Aorta (tissue), 5 donors: ENCODE measurements at places on chromosomes 16 and 17. TPM values are rescaled to one million over a fixed set of nuclear protein-coding genes. Genes with fewer than 3 reads are reported as not detected.

DNA sequence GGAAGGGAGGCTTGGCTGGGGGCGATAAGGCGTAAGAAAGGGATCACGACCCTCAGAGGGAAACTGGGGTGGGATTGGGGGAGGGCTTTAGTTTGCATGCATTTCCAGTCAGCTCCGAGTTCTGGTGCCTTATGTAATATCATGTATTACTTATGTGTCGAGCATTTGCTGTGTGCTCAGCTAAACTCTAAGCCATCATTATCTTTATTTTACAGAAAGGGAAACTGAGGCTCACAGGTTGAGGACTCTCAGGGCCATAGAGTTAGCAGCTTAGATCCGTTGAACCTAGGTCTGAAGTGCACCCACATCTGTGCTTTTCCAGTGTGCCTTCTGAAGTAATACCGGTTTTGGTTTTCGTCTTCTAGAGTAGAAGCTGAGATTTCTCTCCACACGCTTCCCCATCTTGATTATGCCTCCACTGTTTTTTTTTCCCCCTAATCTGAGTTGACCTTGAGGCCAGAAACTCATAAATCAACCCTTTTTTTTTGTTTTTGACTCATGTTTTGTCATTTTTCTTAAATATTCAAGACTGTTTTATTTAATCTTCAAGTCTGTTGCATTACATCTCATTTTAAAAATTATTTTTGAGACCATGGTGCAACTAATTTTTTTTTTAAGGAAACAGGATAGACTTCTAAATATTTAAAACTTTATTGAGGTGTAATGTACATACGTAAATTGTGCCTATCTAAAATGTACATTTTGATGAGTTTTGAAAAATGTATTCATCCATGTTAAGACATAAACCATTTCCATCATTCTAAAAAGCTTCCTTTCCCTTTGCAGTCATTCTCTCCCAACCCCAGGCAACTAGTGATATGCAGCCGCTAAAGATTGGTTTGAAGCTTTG lies 741 bp downstream of the CYB5B start:
- no peak for DNase-seq

DNA sequence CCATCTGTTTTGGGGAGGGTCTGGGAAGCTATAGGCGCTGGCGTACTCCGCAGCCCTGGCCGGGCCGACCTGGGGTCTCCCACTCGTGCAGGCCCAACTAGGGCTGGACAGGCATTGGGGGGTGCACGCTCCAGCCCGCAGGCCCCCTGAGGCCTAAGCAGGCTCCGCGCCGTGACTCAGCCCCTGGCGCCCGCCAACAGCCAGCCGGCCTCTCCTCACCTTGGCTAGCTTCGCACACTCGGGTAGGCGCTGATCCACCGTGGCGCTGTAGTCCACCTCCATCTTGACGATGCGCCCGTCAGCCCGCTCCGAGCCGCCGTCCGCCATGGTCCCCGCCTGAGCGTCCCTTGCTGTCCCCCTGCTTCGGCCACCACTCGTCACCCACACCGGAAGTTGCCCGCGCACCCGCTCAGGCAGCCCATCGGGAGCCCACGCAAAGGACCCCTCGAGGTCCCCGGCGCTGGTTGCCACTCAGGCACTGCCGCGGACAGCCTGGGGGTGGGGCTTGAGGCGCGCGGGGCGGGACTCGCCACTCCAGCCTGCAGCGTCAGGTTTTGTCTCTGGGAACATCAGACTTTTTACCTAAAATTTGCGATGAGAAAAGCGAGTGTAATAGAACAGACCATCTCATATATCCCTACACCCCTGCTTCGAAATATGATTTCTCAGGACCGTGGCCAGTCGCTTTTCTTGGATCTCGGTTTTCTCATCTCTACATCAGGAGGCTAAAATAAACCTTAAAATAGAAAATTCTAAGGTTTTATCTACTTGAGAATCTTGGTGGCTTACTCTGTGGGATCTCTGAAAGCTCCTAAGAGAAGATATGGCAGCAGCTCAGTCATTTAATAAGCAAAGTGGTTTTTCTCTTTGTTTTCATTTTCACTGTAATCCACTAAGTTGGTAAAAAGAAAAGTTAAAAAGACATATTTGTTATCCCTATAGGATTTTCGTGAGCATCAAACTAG lies at the start of gene PSMD12:
Gene PSMD12, minus strand, starts transcription at position 385 of the 965 bp plus-strand sequence. Its CDS starts 58 bp downstream, at position 327.
- DNase-seq = peak; percentile 97

GRCh38 chr16:83689385-83689831 lies 118.4 kb upstream of the HSBP1 start:
- peak; percentile 55 for DNase-seq

DNA sequence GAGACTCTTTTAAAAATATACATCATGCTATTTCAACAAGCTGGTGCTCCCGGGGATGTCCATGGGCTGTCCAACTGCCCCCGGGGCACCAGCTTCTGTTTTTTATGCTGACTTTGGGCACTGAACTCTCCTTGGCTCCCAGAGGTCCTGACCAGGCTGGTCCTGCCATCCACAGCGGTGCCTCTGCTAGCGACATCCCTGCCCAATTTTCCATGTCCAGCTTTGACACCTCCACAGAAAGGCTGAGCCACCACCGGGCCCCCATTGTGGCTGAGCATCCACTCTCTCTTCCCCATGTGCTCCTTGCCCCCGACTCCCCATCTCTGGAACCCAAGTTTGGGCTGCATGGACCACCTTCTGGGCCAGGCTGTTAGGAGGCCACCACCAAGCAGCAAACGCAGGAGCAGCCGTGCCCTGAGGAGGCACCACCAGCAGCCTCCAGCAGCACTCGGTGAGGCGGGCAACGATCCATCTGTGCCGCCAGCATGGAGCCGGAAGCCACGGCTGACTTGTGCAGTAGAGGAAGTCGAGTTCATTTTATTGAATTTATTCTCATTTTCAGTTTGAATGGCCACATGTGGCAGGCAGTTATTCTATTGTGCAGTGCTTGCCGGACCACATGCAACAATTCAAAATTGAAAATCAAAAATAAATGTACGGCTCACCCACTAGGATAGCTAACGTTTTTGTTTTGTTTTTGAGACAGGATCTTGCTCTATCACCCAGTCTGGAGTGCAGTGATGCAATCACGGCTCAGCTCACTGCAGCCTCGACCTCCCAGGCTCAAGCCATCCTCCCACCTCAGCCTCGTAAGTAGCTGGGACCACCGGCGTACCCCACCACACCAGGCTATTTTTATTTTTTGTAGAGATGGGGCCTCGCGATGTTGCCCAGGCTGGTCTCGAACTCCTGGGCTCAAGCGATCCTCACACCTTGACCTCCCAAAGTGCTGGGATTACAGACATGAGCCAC lies 2.8 kb upstream of the MEAK7 start:
- peak; percentile 74 for DNase-seq

DNA sequence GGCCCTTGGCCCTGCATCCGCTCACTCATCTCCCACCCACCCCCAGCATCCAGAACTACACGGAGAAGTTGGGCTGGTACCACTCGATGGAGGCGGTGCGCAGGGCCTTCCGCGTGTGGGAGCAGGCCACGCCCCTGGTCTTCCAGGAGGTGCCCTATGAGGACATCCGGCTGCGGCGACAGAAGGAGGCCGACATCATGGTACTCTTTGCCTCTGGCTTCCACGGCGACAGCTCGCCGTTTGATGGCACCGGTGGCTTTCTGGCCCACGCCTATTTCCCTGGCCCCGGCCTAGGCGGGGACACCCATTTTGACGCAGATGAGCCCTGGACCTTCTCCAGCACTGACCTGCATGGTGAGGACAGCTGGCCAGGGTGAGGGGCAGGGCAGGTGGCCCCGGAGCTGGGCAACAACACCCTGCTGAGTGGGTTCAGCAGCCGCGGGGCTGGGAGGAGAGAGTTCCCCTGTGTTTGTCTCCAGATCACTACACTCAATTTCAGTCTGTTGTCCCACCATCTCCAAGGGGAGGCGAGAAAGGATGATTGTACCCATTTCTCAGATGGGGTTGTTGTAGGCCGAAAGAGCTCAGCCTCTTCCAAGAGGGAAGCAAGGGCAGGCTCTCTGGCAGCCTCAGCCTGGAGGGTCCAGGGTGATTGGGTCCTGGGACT lies 14.4 kb downstream of the MMP15 start:
- DNase-seq = no peak

GRCh38 chr17:80284631-80285030 lies 24.0 kb downstream of the RNF213 start:
- no peak for DNase-seq

- no peak for DNase-seq
These were observed 17.7 kb downstream of the HID1 start for GRCh38 chr17:74954665-74955421.

DNA sequence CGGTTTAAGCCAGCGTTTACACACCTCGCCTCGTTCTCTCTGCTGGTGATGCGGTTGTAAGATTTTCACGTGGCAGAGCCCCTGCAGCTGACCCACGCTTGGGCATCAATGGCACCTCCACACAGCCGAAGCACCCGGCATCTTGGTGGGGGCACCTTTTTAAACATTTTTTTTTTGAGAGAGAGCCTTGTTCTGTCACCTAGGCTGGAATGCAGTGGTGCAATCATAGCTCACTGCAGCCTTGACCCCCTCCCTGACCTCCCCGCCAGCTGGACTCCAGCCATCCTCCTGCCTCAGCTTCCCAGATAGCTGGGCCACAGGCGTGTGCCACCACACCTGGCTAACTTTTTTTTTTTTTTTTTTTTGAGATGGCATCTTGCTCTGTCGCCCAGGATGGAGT lies 4.9 kb downstream of the WDR90 start:
- DNase-seq = no peak

DNA sequence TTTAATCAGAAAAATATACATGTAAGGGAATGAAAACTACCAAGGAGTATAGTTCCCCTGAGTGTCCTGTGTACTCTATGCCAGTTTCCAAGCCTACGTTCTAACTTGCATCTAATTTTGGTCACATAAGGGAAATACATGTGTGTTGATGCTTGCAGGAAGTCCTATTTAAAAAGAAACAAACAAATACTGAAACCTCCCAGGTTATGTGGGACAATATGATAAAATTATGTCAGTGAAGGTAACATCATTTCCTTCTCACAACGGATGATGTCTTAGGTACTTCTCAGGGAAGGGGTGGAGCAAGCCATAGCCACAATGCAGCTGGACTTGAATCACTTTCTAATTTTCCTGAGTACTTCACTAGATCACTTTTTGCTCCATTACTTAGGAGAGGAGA lies 115.9 kb downstream of the ZFHX3 start:
- DNase-seq = no peak

- DNase-seq = peak; percentile 58
These were observed 12.1 kb upstream of the TMEM92 start for GRCh38 chr17:50262001-50262794.

DNA sequence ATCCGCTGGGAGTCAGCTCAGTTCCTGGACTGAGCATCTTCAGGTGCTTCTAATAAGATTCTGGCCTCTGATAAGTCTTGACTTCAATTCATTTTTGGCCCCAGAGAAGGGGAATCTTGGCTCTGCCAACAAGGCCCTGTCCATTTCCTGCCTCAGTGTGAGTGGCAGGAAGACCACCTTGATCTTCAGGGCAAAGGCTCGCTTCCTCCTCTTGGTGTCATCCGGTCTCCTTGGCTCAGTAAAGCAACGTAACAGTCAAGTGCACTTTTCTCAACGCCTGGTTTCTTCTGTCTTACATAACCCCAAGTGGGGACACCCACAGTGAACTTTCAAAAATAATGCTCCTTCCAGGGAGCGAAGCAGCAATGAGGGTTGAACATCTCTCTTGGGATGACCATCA lies 169.8 kb downstream of the PRKCB start:
- DNase-seq = no peak

- no peak for DNase-seq
These were observed 400.9 kb upstream of the CDH5 start for GRCh38 chr16:65965628-65966027.

GRCh38 chr16:59605706-59606105 lies 871.6 kb upstream of the GOT2 start:
- DNase-seq = no peak

GRCh38 chr16:66522816-66523590 lies 26.9 kb downstream of the TK2 start:
- DNase-seq = peak; percentile 44

- peak; percentile 77 for DNase-seq
These were observed 634 bp downstream of the KANSL1 start for GRCh38 chr17:46192439-46193150.

DNA sequence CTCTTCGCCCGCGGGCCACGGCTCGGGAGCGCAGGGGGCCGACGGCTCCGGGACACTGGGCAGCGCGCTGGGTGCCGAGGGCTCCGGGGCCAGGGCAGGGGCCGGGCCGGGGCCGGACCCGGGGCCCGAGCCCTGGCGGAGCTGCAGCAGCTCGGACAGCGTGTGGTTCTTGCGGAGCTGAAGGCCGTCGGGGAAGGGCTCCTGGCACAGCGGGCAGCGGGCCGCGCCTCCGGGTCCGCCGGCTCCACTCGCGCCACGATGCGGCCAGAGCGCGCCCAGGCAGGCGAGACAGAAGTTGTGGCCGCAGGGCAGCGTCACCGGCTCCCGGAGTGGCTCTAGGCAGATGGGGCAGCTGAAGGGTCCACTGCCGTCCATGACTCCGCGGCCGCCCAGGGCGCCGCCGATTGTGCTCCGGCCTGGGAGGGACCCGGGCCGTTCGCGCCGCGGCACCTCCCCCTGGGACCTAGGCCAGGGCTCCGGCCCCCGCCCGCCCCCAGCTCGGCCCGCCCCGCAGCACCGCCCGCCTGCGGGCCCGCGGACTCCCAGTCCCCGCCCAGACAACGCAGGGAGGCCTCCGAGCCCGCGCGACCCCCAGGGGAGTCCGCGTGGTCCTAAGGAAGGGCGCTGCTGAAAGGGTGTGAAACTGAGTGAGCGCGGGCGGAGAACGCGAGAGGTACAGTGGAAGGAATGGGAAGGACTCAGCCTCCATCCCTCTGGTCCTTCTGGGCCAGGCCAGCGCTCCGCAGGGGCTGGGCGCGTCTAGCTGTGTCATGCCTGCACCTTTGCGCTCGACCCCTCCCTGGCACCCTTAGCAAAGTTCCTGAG lies at the start of gene TRIM47:
Gene TRIM47, minus strand, starts transcription at position 408 of the 825 bp plus-strand sequence. Its CDS starts 33 bp downstream, at position 375.
- DNase-seq = peak; percentile 91

- DNase-seq = no peak
These were observed 175.3 kb upstream of the CDH13 start for GRCh38 chr16:82451449-82451848.

GRCh38 chr16:29736112-29736511 lies 9.7 kb downstream of the C16orf54 start:
- DNase-seq = peak; percentile 13

DNA sequence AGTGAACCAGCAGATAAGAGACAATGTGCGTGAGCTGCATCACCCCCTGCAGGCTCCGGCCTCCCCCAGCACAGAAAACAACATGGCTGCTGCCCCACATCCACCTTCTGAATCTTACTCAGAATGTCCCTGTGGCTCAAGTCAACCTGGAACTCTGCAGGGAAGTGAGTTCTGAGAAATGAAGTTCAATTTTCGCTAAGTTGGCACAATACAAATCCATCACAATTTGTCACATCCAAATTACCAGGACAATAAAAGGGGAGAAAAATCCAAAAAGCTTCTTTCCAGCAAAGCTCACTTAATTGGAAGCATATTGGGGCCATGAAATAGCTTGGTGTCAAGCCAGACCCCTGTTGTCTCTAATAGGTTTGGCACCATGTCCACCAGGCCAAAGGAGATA lies 38.1 kb downstream of the CLEC19A start:
- no peak for DNase-seq

EFCAB5 gene
- 1.1 TPM for total RNA-seq

TBC1D3 gene
- total RNA-seq = not detected

CCL17 gene
- 0.94 TPM for total RNA-seq

ZNF287 gene
- total RNA-seq = 5.5 TPM

TAC4 gene
- total RNA-seq = not detected

CRHR1 gene
- total RNA-seq = not detected

GGT6 gene
- total RNA-seq = not detected

TBC1D3K gene
- not detected for total RNA-seq

SPEM1 gene
- total RNA-seq = not detected

DPEP3 gene
- not detected for total RNA-seq
